Neural progenitor cell (in vitro differentiated cells): ENCODE measurements at places on chromosomes 3 and 15. TPM values are rescaled to one million over a fixed set of nuclear protein-coding genes. Genes with fewer than 3 reads are reported as not detected.

- DNase-seq = no peak
- H3K36me3 ChIP-seq = no peaks in the 10 kb centered on the region
- no peak overlapping the region for H3K27ac ChIP-seq
- H3K27me3 ChIP-seq = no peaks in the 10 kb centered on the region
Measured at GRCh38 chr3:142626971-142627370, 30.8 kb downstream of the PLS1 start.

DNA sequence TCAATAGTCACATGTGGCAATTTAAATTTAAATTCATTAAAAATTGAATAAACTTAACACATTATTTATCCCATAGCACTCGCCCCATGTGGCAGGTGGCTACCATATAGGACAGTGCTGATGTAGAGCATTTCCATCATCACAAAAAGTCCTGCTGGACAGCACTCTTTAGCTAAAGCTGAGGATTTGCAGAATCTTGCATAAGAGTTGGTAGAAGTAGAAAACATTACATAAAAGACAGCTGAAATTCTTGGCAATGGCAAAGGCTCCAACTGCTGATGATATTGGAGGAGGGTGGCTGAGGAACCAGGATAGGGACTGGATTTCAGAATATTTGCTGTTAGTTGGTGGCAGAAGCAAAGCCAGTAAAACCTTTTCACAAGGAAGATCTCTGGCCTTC lies 230.7 kb upstream of the SATB1 start:
- H3K36me3 ChIP-seq = no peaks in the 10 kb centered on the region
- no peak overlapping the region for H3K27ac ChIP-seq
- H3K4me1 ChIP-seq = no peaks in the 10 kb centered on the region
- DNase-seq = no peak
- H3K27me3 ChIP-seq = no peaks in the 10 kb centered on the region

GRCh38 chr3:59873576-59874230 lies 823.9 kb upstream of the CFAP20DC start:
- H3K4me3 ChIP-seq = no peak overlapping the region
- H3K27ac ChIP-seq = no peak overlapping the region

DNA sequence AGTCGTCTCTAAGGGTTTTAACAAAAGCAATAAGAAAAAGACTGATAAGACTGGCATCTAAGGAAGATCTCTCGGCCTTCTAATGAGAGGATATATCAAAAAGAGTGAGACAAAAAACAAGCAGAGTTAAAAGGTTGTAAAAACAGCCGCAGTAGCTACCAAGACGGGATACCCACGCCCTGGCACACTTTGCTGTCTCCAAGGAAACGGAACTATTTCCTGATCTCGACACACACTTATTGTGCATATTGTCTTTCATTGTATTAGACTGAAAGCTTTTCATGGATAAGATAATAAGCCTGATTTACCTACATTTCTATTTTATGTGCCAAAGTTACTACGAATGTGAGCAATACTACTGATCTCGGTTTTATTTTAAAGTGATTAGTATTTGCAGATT lies 161.5 kb upstream of the MCTP2 start:
- H3K4me3 ChIP-seq = no peak overlapping the region
- no peaks in the 10 kb centered on the region for H3K27me3 ChIP-seq
- H3K36me3 ChIP-seq = no peaks in the 10 kb centered on the region
- no peaks in the 10 kb centered on the region for H3K4me1 ChIP-seq

DNA sequence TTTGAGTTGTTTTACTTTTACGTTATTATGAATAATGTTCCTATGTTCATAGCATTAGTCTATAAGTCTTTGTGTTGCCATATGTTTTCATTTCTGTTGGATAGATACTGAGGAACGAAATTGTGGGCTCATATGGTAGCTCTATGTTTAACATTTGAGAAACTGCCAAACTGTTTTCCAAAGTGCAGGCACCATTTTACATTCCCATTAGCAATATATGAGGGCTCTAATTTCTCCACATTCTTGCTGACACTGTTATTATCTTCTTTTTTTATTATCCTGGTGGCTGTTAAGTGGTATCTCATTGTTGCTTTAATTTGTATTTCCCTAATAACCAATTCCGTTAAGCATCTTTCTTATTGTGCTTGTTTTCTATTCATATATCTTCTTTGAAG lies 1.8 kb upstream of the PIK3R4 start:
- H3K4me1 ChIP-seq = peaks cover 20% of the 10 kb centered on the region
- H3K36me3 ChIP-seq = no peaks in the 10 kb centered on the region
- peak overlapping the region; percentile 91 for H3K4me3 ChIP-seq
- no peaks in the 10 kb centered on the region for H3K27me3 ChIP-seq
- DNase-seq = no peak

DNA sequence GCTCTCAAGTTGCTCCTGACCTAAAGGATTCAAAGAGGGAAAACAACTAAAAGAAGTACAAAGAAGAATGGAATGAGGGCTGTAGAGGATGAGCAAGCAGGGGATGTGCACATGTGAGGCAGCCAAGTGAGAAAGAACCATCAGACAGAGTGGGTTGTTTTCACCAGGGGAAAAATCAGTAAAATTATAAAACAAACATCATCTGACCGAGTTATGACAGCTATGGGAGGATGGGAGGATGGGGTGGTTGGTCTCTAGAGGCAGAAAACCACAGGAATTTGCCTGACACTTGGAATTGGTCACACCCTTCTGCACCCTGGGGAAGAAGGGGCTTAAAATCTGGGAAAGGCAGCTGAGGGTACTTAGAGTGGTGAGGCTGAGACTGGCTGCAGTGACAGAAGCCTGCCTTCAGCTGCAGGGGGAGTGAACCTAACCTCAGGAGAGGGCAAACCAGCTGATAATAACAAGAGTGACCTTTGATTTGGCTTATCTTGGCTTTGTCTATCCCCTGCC lies 10.1 kb downstream of the ARHGAP31 start:
- peak; percentile 23 for DNase-seq
- H3K4me1 ChIP-seq = no peaks in the 10 kb centered on the region
- H3K4me3 ChIP-seq = no peak overlapping the region
- H3K27me3 ChIP-seq = peaks cover 39% of the 10 kb centered on the region

- DNase-seq = no peak
- no peak overlapping the region for H3K27ac ChIP-seq
- no peaks in the 10 kb centered on the region for H3K36me3 ChIP-seq
- H3K4me3 ChIP-seq = no peak overlapping the region
- H3K27me3 ChIP-seq = no peaks in the 10 kb centered on the region
- H3K4me1 ChIP-seq = peaks cover 10% of the 10 kb centered on the region
Measured at GRCh38 chr15:85527895-85528294, 147.5 kb downstream of the AKAP13 start.

Gene RTP4
- not detected in 2 replicates for total RNA-seq

Gene UACA
- total RNA-seq = 33.0 and 70.0 TPM in 2 replicates

Gene TLR9
- total RNA-seq = not detected in 2 replicates
